ENCODE measurements at places on chromosomes 3 and 15. TPM values are rescaled to one million over a fixed set of nuclear protein-coding genes. Genes with fewer than 3 reads are reported as not detected.

GRCh38 chr3:142019794-142020320, 129.5 kb downstream of the TFDP2 start:
- no peaks in the 10 kb centered on the region for H3K36me3 ChIP-seq
- no peaks in the 10 kb centered on the region for H3K27me3 ChIP-seq
- H3K27ac ChIP-seq, result no peak overlapping the region
- H3K4me3 ChIP-seq, result no peak overlapping the region
- no peak for DNase-seq

BCHE gene
- total RNA-seq, result 0.75 TPM

- DNase-seq, result no peak
- no peak overlapping the region for H3K4me3 ChIP-seq
- no peaks in the 10 kb centered on the region for H3K4me1 ChIP-seq
Observed at GRCh38 chr15:28246605-28247004, 75.4 kb downstream of the HERC2 start.

GRCh38 chr15:32687556-32687955, 30.2 kb upstream of the GREM1 start:
- no peak overlapping the region for H3K4me3 ChIP-seq
- no peak overlapping the region for H3K27ac ChIP-seq
- H3K4me1 ChIP-seq, result no peaks in the 10 kb centered on the region
- no peaks in the 10 kb centered on the region for H3K36me3 ChIP-seq
- no peaks in the 10 kb centered on the region for H3K27me3 ChIP-seq
- DNase-seq, result no peak

GRCh38 chr15:45948181-45948621, 313.4 kb downstream of the SQOR start:
- no peak overlapping the region for H3K27ac ChIP-seq
- H3K27me3 ChIP-seq, result no peaks in the 10 kb centered on the region
- no peaks in the 10 kb centered on the region for H3K4me1 ChIP-seq
- H3K4me3 ChIP-seq, result no peak overlapping the region
- no peaks in the 10 kb centered on the region for H3K36me3 ChIP-seq

- H3K36me3 ChIP-seq, result no peaks in the 10 kb centered on the region
- no peak overlapping the region for H3K27ac ChIP-seq
- no peak overlapping the region for H3K4me3 ChIP-seq
- peaks cover 11% of the 10 kb centered on the region for H3K4me1 ChIP-seq
Observed at GRCh38 chr15:63465104-63465503, 39.3 kb upstream of the USP3 start.

DNA sequence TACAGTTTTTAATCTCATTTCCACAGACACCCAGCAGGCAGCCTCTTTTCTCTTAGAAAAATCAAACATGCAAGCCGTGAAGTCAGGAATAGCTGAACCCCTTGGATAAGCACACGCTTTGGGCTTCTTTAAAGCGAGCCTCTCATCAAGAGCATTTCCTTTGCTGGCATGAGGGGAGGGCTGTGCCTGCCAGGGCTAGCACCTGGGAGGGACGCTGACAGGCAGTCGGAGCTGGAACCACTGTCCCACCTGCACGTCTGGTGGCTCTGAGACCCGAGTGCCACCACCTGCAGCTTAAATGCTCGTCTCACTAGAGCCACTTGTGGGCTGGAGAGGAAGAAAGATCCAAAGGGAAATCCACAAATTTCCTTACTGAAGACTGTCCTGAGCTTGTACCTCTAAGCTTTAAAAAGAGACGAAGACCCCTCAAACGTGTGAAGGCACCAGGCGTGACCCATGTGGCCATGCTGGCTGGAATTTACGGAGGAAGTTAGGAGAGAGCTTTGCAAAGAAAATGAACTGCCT, 9.4 kb downstream of the MAP6D1 start:
- H3K4me1 ChIP-seq, result no peaks in the 10 kb centered on the region
- no peak overlapping the region for H3K4me3 ChIP-seq
- no peak for DNase-seq
- peaks cover 2% of the 10 kb centered on the region for H3K36me3 ChIP-seq

- H3K4me1 ChIP-seq, result no peaks in the 10 kb centered on the region
- H3K27ac ChIP-seq, result no peak overlapping the region
- H3K27me3 ChIP-seq, result no peaks in the 10 kb centered on the region
- no peak overlapping the region for H3K4me3 ChIP-seq
- no peak for DNase-seq
Observed at GRCh38 chr3:86547692-86548091, 443.3 kb downstream of the VGLL3 start.

DNA sequence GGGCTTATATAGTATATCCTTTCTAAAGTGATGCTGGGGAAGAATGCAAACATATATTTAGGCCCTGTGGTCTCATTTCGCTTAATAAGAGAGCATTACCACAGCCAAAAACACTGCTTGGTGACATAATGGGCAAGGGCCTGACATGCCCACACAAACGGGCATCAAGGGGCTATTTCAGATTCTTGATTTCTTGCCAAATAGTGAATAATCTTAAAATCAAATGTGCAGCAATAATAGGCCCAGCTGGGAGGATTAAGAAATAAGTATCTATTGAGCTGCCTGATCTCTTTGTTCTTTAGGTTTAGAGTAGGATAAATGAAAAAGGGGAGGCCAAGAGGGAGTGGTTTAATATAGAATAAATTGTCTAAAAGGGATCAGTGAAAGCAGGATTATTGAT, 241.0 kb upstream of the GBE1 start:
- no peak overlapping the region for H3K4me3 ChIP-seq
- H3K36me3 ChIP-seq, result no peaks in the 10 kb centered on the region
- no peaks in the 10 kb centered on the region for H3K27me3 ChIP-seq
- H3K4me1 ChIP-seq, result no peaks in the 10 kb centered on the region
- no peak for DNase-seq

IQCH gene
- 1.1 TPM for total RNA-seq

ASB7 gene
- 5.0 TPM for total RNA-seq

SPG21 gene
- total RNA-seq, result 36.0 TPM

- peak overlapping the region; percentile 93 for H3K27ac ChIP-seq
- peaks cover 22% of the 10 kb centered on the region for H3K4me1 ChIP-seq
- H3K36me3 ChIP-seq, result no peaks in the 10 kb centered on the region
- H3K4me3 ChIP-seq, result peak overlapping the region; percentile 70
- DNase-seq, result no peak
Observed at GRCh38 chr15:90002428-90002844, 1.3 kb downstream of the ZNF710 start.

- H3K4me3 ChIP-seq, result no peak overlapping the region
- H3K27ac ChIP-seq, result no peak overlapping the region
- no peak for DNase-seq
- no peaks in the 10 kb centered on the region for H3K36me3 ChIP-seq
- H3K4me1 ChIP-seq, result no peaks in the 10 kb centered on the region
Observed at GRCh38 chr15:92343924-92344643, 49.6 kb upstream of the ST8SIA2 start.

GP5 gene
- not detected for total RNA-seq

SEMA5B gene
- 0.88 TPM for total RNA-seq

GATA2 gene
- total RNA-seq, result 17.1 TPM

- no peak overlapping the region for H3K4me3 ChIP-seq
- DNase-seq, result peak; percentile 65
- H3K4me1 ChIP-seq, result peaks cover 1% of the 10 kb centered on the region
- H3K27me3 ChIP-seq, result no peaks in the 10 kb centered on the region
Observed at GRCh38 chr15:40150163-40150925, 10.5 kb upstream of the BUB1B start.

DNA sequence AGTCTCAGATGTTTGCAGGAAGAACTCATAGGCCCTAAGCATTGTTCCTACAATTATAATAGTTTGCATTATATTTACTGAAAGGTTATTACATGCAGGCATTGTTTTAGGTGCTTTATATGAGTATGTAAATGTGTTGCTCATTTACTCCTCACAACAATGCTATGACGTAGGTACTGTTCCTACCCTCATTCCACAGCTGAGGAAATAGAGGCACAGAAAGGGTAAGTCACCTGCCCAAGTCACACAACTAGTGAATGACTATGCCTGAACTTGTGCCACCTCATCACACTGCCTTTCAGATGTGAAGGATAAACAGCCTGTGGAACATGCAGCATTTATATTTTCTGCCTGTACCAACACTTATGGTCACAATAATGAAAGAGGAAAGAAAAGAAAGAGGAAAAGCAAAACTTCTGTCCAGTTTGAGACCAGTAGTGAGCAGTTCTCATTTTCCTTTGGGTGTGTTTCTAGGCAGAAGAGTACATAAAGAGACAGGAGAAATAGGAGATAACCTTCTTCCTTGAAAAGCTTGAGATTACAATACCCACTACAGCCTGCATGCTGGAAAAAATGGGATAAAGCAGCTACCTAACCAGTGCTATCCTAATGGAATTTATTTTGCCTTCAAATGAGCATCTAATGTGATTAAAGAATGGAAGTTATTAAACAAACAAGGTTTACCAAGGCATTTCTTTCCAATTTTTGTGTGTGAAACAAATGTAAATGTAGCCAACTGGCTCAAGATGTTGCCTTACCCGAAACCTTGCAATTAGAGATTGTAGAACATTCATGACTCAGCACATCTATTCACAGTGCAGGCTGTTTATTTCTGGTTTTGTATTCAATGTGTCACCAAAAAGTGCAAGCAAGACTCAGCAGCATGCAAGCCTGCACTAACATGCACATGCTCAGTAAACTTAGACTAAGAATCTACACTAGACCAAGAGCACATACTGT, 20.5 kb upstream of the ENTPD3 start:
- H3K4me1 ChIP-seq, result no peaks in the 10 kb centered on the region
- H3K27ac ChIP-seq, result no peak overlapping the region
- no peaks in the 10 kb centered on the region for H3K27me3 ChIP-seq
- no peaks in the 10 kb centered on the region for H3K36me3 ChIP-seq
- no peak for DNase-seq
- H3K4me3 ChIP-seq, result no peak overlapping the region

CRYGS gene
- total RNA-seq, result 1.8 TPM

GRCh38 chr3:151460228-151460627, 633 bp downstream of the IGSF10 start:
- no peak overlapping the region for H3K27ac ChIP-seq
- peak overlapping the region; percentile 48 for H3K4me3 ChIP-seq
- DNase-seq, result no peak
- peaks cover 5% of the 10 kb centered on the region for H3K4me1 ChIP-seq

- peak; percentile 28 for DNase-seq
- no peak overlapping the region for H3K4me3 ChIP-seq
Observed at GRCh38 chr15:91302588-91303439, 202.8 kb downstream of the SV2B start.

LPP gene
- total RNA-seq, result 53.2 TPM

- H3K4me3 ChIP-seq, result no peak overlapping the region
- H3K27ac ChIP-seq, result no peak overlapping the region
- no peaks in the 10 kb centered on the region for H3K27me3 ChIP-seq
- no peak for DNase-seq
- no peaks in the 10 kb centered on the region for H3K4me1 ChIP-seq
- H3K36me3 ChIP-seq, result no peaks in the 10 kb centered on the region
Observed at GRCh38 chr15:71768184-71768583, 42.2 kb upstream of the NR2E3 start.

- no peak for DNase-seq
- no peak overlapping the region for H3K27ac ChIP-seq
- no peaks in the 10 kb centered on the region for H3K36me3 ChIP-seq
- no peaks in the 10 kb centered on the region for H3K27me3 ChIP-seq
Observed at GRCh38 chr3:167209011-167209410, 171.1 kb downstream of the ZBBX start.

ASB14 gene
- total RNA-seq, result not detected

GRCh38 chr15:61057376-61057775, 171.7 kb downstream of the RORA start:
- H3K27ac ChIP-seq, result no peak overlapping the region
- DNase-seq, result no peak
- H3K4me1 ChIP-seq, result no peaks in the 10 kb centered on the region
- no peak overlapping the region for H3K4me3 ChIP-seq
- H3K36me3 ChIP-seq, result no peaks in the 10 kb centered on the region

DNA sequence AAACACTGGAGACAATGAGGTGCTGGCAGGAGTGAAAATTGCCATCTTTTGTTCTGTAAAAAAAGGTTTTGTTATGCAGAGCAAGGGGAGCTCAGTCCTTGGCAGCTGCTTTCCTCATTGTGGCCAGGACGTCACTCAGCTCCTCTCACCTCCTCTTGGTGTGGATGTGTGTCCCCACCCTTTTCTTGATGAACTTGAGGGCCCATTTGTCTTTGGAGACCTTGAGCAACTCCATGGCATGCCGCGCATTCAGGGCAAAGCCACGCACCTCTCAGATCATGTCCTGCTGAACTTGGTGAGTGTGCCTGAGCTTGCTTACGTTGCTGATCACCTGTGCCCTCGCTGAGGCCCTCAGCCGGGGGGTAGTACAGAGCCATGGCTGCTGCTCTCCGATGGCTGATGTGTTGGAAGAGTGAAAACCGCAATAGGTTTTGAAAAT, 24.5 kb upstream of the BDH1 start:
- no peaks in the 10 kb centered on the region for H3K36me3 ChIP-seq
- H3K27ac ChIP-seq, result no peak overlapping the region
- no peak overlapping the region for H3K4me3 ChIP-seq
- H3K4me1 ChIP-seq, result no peaks in the 10 kb centered on the region
- no peaks in the 10 kb centered on the region for H3K27me3 ChIP-seq

GRCh38 chr3:24944805-24945520, 450.3 kb upstream of the THRB start:
- H3K27ac ChIP-seq, result no peak overlapping the region
- H3K4me3 ChIP-seq, result no peak overlapping the region
- no peaks in the 10 kb centered on the region for H3K27me3 ChIP-seq
- no peak for DNase-seq

- H3K27ac ChIP-seq, result no peak overlapping the region
- no peaks in the 10 kb centered on the region for H3K27me3 ChIP-seq
- no peak for DNase-seq
Observed at GRCh38 chr3:152296971-152297370, 28.2 kb downstream of the MBNL1 start.

- H3K36me3 ChIP-seq, result no peaks in the 10 kb centered on the region
- DNase-seq, result no peak
- no peaks in the 10 kb centered on the region for H3K27me3 ChIP-seq
- no peak overlapping the region for H3K27ac ChIP-seq
- no peaks in the 10 kb centered on the region for H3K4me1 ChIP-seq
Observed at GRCh38 chr15:38377636-38378035, 76.3 kb upstream of the FAM98B start.

DNA sequence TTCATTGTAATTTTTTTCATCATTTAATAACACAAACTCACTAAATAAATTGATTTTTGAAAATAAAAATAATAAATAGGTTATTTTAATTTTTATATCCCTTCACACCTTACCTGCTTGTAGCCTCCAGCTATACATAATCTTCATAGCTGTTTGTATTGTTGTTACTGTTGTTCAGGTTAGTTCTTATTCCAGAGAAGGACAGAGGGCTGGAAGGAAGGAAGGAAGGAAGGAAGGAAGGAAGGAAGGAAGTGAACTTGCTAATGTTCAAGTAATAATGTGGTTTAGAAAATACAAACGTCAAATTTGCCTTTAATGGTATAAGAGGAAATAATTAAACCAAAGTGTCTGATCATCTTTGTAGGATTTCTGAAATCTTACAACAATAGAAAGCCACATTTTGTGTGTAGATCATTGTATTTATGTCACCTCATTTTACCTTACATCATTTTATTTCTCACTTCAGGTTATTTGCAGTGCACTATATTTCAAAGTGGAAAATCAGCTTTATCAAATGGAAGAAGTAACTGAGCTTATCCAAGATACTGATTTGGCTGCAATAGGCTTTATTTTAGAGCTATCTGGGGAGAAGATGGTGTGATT, 660.0 kb upstream of the CCDC54 start:
- no peaks in the 10 kb centered on the region for H3K36me3 ChIP-seq
- DNase-seq, result no peak
- H3K4me1 ChIP-seq, result no peaks in the 10 kb centered on the region
- no peaks in the 10 kb centered on the region for H3K27me3 ChIP-seq

Data from pancreas (tissue), 10 donors.